ENCODE measurements at places on chromosomes 5 and 9.
A peak's percentile ranks its signal among the peaks of the same experiment; 100 is the strongest.

GRCh38 chr9:107874591-107875369 is 385.2 kb upstream of the KLF4 start:
- peak; percentile 48 for DNase-seq

GRCh38 chr9:94699715-94700373 is 26.7 kb upstream of the AOPEP start:
- DNase-seq = no peak

DNA sequence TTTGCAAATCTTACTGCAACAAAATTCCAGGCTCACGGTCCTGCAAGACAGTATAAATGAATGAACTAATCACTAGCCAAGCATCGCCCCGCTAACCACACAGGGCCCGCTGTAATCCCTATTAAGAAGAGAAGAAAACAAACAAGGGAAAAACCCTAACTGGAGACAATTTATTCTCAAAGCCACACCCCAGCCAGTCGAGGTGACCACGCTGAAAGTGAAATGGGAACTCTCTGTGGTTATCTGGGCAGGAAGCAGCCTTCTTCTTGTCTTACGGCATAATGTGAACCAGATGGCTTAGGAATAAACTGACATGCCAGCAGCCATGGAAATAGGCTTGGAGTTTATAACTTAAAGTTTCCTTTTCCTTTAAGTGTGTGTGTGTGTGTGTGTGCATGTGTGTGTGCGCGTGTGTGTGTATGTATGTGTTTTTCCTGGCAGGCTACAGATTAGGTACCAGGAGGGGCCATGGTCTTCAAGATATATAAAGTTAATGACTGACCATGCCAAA is 120.2 kb downstream of the SEMA6A start:
- peak; percentile 63 for DNase-seq

GRCh38 chr9:3646226-3646625 is 120.4 kb upstream of the RFX3 start:
- DNase-seq = no peak
